ENCODE measurements at places on chromosomes 1 and 21.
A peak's percentile ranks its signal among the peaks of the same experiment; 100 is the strongest.

GRCh38 chr1:6172549-6172948 is 7.6 kb downstream of the CHD5 start:
- DNase-seq = no peak

- no peak for DNase-seq
Observed at GRCh38 chr1:220791285-220791684, 4.6 kb downstream of the MTARC1 start.

DNA sequence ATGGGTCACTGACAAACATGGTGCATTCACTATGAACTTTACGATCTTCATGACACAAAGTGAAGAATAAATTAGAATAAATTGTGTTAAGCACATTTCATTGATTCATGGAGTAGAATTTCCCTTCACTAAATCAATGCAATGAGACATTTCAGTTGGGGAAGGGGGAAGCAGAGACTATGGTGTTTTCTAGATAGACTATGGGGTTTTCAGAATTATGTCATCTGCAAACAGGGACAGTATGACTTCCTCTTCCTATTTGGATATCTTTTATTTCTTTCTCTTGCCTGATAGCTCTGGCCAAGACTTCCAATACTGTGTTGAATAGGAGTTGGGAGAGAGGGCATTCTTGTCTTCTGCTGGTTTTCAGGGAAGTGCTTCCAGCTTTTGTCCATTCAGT is 80.0 kb upstream of the C1orf105 start:
- no peak for DNase-seq

DNA sequence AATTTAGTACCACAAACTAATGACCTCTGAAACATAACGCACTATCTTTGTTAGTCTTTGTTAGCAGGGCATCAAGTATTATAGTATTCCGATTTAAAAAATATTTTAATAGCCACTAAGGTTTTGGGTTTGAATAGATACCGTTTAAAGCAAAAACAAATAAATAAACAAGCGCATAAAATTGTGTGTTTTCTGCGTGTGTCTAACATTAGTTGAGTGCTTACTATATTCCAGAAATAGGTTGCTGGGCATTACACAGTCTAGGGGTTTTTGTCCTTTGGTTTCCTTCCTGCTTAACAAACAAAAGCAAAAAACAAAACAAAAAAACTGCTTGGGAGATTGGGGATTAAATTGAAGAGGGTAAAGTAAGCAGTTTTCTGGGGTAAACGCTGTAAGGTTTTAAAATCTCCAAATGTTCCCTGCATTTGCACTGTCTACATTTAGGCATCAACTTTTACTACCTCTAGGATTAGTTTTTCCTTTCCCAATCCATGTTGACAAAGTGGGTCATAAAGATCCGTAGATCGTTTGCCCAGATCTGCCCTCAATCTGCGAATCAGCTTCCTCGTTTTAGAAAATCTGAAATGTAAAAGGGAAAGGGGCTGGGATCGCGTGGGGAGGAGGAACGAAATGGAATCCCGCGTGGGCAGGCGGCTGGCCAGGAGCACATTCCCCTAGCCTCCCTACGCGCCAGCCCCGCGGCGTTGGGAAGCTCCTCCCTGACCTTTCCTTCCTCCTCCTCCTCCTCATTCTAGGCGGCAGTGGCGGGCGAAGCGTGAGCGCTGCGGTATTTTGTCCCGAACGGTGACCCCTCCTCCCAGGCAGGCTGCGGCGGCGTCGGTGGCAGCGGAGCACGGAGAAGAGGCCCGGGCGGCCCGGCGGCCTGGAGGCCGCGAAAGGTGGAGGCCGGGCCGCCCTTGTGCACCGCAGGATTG is at the start of gene KCTD3:
KCTD3 (plus strand) TSS at position 749 of the 935 bp plus-strand sequence. CDS start 382 bp downstream, outside the sequence.
- peak; percentile 80 for DNase-seq

DNA sequence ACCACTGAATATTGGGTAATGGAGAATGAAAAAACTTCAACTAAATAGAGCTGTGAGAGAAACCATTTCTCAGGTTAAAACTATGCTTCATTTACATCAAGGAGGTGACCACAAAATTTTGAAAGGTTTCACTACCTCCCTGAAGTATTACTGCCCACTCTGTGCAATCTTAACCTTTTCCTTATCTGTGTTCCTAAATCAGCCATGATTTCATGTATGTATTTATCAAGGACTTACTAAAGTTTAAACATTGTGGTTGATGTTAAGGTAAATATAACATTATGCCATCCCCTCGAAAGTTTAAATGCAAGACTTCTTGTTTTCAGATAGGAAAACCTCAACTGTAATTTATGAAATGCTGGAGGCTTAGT is 84.4 kb downstream of the CLEC20A start:
- DNase-seq = no peak

DNA sequence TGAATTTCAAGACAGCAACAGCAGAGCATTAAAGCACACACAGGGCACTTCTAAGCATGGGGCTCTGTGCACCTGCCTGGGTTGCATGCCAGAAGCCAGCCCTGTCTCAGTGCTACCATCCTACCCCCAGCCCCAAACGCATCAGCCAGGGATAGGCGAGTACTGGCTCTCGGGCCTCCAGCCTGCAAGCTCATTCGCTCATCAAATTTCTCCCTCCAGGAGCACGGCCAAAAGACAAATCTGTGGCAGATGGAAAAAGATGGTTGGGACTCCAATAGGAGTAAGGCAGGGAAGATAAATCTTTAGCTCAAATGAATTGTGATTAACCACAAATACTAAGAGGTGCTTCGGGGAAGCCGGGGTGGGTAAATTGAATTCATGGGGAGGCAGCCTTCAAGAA is 189.6 kb downstream of the KAZN start:
- DNase-seq = no peak

DNA sequence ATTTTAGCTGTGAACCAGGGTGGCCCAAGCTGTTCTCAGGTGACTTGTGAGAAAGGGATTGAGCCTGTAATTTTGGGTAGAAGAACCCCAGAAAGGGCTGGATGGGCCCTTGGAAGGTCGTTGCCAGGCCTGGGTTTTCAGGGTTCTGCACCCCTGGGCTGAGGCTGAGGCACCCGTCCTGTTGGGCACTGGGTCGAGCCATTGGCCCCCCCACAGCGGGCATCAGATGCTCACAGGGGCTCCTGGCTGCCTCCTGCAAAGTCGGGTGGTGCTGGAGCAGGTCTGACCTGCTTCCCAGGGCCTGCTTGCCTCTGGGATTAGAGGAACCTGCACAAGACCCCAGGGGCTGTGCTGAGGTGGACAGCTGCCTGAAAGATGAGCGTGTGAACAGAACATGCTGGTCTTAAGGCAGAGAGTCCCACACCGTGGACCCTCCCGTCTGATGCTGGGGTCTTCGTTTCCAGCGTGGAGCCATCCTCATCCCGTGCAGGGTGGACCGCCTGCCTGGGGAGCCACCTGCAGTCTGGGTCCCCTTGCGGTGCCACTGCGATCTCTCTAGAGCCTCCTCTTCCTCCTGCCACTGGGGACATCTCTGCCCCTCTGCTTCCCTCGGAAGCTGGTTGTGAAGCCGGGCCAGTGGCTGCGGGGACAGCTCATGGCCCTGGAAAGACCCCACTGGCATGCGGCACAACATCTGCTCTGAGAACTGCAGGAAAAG is 1.7 kb upstream of the TRPM2 start:
- no peak for DNase-seq

GRCh38 chr1:31934706-31935629 is 3.2 kb downstream of the PTP4A2 start:
- DNase-seq = no peak

- no peak for DNase-seq
Observed at GRCh38 chr21:17250778-17251241, 262.0 kb upstream of the CXADR start.

- no peak for DNase-seq
Observed at GRCh38 chr1:111857194-111857651, 101.5 kb downstream of the DDX20 start.

DNA sequence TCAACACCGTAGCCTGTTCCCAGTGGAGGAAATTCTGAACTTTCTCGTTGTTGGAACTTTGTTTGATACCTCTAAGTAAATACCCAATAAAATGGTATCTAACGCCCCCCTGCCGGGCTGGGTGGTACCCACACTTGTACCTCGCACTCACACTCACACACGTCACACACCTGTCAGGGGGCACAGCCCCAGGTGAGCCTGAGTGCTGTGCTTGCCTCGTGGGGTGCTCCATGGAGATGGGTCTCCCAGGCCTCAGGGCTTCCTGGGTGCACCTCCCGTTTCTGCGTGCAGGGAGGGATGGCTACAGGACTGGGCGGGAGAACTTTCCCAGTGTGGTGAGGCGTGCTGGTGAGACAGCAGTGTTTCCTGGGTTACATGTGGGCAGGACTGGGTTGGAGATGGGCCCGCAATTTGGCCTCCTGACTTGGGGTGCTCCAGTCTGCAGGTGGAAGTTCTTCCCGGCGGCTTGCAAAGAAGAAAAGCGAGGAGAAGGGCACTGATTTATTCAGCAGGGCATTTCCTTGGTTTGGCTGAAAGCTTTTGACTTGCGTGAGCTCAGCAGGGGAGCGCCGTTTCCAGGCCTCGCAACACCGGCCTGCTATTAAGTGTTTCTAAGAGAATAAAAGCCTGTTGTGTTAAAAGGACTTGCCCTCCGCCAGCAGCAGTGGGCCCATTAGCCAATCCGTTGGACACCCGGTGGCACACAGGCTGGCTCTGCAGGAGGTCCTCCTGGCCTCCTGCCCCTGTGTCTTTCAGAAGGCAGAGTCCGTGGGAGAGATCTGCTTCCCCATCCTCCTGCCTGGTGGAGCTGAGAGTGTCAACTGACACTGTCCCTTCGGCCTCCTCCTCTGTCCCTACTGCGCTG is 79.7 kb downstream of the KIF26B start:
- peak; percentile 34 for DNase-seq

GRCh38 chr1:88985032-88985431 is 7.4 kb downstream of the KYAT3 start:
- DNase-seq = no peak

DNA sequence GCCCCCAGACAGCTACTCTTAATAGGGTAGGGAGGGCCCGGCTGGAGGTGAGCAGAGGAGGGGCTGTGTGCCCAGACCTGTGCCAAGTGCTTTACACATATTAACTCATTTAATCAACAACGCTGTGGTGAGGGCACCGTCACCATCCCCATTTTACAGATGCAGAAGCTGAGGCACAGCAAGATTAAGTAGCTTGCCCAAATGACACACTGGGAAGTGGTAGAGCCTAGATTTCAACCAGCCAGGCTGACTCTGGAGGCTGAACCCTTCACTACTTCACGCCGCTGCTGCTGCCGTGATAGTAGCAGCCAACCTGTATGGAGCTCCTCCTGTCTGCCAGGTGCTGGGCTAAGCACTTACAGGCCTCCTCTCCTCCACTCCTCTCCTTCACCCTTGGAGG is 127.2 kb downstream of the PTPRU start:
- DNase-seq = no peak

DNA sequence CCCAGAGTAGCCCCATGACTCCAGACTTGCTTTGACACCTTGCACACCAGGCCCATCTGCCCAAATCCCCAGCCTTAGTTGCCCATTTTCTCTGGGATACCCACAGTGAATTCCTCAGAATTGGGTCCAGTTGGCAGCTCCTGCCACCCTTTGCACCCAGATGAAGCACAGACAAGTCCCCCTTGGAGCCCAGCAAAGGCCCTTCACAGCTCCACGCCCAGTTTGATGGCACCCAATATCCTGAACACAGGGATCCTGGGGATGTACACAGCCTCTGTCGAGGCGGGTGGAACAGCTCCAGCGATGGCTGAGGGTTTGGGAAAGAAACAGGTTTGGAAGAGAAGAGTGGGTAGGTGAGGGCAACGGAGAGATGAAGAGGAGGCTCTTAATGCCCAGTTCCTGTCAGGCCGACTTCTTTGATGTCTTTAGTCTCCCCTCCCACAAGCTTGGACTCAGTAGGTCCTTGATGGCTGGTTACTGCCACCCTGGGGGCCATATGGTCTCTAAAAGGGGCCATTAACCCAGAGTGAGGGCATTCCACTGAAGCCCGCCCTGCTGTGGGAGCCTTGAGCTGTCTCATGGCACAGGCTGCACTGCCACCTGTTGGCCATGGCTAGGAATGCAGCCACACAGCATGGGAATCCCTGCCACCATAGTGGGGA is 21.7 kb downstream of the TMEM53 start:
- DNase-seq = peak; percentile 46

GRCh38 chr1:88043834-88044233 is 640.2 kb upstream of the PKN2 start:
- no peak for DNase-seq

DNA sequence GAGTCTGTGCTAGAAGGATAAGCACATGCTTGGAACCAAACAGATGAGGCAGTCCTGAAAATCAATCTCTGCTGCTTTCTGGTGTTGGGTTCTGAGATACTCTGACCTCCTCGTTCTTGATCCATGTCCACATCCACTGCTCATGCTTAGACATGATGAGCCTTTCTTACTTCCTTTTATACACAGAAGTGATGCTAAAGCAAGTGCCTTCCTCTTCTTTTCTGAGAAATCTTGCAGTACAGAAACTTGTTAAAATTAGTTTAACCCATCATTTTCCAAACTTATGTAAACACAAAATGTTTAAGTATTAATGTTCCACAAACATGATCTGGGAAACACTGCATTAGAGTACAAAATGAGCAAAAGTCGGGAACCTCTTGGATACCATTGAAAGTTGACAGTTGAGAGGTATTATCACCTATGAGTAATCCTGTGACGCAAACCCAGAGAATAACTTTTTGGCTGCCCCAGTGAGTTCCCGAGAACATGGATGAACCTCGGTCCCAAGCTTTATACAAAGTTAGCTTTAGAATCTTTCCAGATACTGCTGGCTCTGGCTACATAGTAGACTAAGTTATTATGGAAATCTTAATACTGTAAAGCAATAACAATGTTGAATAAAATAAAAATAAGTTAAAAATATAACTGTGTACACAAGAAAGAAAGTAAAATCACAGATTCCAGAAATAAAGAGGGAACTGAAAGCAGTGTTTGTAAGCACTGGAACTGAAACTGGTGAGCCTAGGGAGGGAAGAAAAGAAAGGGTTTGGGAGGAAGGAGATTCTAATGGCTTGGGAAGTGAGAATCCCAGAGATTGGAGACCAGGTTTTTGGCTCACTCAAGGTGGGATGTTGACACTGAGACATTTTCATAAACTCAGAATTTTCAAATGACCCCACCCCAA is 429.3 kb upstream of the RUNX1 start:
- DNase-seq = no peak

- no peak for DNase-seq
Observed at GRCh38 chr1:181906631-181907030, 154.9 kb downstream of the ZNF648 start.

DNA sequence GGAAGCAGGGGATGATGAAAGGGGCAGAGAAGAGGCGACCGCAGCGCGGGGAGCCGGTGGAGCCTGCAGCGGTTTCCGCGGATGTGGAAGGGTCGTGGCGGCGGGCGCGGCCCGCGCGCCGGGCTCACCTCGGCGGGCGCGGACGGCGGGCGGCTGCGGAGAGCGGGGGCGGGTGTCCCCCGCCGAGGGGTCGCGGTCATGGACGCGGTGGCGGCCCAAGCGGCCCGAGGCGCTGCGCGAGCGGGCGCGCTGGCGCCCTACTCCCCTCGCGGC is 572 bp downstream of the LPGAT1 start:
- no peak for DNase-seq

GRCh38 chr1:54118704-54119103 is 34.1 kb downstream of the CDCP2 start:
- no peak for DNase-seq

Measured in NCI-H510A treated with DMSO at 0.1 percent for 48 hours (cell line).